ENCODE measurements at places on chromosomes 16 and 17.
A peak's percentile ranks its signal among the peaks of the same experiment; 100 is the strongest.

DNA sequence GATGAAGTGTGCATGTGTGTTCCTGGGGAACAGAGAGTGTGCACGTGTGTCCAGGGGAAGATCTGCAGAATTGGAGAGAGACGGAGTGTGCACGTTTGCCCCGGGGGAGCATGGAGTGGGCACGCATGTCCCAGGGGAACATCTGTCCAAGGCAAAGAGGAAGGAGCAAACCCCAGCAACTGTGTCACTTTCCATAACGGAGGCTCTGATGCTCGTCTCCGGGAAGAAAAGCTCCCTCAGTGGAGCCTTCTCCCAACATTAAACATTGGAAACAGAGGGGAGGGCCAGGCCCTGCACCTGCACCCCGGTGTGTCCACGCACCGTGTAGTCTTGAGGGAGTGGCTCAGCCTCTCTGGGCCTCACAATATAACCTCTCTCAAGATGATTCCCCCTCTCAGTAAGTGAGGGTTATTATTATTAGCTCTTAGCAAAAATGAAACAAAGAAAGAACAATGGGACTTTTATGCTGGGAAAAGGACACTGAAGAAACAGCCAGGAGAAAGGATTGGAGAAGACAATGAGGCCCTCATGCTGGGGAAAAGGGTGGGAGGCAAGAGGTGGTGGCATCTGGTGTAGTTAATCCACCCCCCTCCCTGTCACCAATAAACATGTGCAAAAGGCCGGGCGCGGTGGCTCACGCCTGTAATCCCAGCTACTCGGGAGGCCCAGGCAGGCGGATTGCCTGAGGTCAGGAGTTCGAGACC, 7.6 kb downstream of the RAB40B start:
- DNase-seq: no peak

DNA sequence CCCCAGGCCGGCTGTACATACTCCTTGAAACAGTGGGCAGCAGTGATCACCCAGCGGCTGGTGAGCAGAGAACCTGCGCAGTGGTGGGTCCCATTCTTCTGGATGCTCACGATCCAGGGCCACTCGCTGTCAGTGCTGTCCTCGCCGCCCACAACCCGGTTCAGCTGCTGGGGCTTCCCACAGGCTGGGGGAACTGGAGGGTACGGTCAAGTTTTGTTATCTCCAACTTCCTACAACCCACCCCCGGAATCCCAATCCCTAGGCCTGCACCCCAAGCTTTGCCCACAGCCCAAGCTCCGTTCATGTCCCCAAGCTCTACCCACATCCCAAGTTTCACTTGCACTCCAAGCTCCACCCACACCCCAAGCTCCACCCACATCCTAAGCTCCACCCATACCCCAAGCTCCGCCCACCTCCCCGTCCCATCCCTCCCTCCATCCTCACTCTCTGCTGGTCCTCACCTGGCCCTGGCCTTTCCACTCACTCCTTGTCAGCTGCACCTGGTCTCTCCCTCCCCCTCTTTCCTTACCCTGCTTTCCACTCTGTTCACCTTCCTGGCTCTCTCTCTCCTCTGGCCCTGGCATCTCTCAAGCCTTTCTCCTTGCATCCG, 1.8 kb downstream of the PRSS22 start:
- no peak for DNase-seq

DNA sequence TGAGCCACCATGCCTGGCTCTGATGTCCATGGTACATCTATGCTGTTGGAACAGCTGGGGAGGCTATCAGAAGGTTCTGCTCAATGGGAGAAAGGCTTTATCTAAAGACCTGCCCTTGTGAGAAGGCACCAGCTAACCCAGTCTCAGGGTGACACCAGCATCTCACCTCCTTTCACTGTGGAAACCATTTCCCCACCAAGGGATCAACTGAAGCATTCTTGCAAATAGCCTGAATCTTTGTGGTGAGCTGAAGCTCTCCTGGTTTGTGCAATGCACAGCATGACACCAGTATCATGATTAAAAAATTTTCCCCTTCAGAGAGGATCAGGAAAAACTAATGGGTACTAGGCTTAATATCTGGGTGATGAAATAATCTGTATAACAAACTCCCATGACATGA, 5.1 kb downstream of the CCL18 start:
- no peak for DNase-seq

GRCh38 chr16:74607310-74607961, 522 bp upstream of the GLG1 start:
- no peak for DNase-seq

- no peak for DNase-seq
Observed at GRCh38 chr17:40961591-40961990, 5.2 kb downstream of the KRT39 start.

DNA sequence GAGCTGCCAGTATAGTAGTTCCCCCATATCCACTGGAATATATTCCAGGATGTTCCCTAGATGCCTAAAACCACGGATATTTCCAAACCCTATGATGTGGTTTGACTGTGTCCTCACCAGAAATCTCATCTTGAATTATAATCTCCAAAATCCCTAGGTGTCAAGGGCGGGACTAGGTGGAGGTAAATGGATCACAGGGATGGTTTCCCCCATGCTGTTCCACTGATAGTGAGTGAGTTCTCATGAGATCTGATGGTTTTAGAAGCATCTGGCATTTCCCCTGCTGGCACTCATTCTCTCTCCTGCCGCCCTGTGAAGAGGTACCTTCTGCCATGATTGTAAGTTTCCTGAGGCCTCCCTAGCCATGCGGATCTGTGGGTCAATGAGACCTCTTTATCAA, 168.6 kb downstream of the MAF start:
- no peak for DNase-seq

DNA sequence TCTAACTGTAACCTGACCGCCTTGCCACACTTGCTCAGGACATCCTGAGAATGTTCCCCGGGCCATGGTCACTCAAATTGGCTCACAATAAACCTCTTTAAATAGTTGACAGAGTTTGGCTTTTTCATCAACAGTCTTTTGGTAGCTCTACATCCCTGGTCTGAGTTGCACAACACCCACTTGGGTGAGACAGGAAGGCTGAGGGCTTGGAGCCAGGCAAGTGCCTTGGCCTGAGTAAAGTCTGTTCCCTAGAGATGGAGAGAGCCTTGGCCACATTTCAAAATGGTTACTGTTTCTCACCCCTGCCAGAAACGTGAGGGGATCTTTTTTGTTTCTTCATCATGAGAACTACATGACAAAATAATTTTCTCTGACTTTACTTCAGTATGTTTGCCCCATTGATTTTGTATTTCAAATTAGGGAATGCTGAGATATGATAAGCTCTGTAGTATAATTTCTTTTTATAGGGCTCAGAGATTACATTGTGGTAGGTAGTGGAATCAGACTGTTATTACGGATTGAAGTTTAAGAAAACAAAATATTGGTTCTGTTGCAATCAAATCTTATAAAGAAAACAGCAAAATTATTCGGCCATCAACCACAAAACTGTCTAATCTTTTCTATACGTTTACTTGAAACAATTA, 53.9 kb upstream of the NETO2 start:
- peak; percentile 8 for DNase-seq

DNA sequence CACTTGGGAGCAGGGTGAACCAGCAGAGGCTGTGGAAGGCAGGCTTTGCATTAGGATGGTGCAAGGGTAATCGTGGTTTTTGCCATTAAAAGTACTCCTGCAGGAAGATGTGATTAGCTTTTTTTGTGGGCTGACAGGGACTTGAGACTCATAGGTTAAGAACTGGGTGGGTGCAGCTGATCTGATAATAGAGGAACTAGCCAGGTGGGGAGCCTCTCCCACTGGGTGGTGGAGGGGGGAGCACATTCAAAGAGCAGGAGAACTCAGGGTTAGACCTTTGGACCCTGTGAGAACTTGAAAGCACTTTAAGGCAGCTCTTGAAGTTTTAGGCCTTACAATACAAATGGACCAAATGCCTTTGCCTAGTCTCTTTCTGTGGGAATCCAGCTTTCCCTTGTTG, 32.4 kb downstream of the CCL4 start:
- no peak for DNase-seq

DNA sequence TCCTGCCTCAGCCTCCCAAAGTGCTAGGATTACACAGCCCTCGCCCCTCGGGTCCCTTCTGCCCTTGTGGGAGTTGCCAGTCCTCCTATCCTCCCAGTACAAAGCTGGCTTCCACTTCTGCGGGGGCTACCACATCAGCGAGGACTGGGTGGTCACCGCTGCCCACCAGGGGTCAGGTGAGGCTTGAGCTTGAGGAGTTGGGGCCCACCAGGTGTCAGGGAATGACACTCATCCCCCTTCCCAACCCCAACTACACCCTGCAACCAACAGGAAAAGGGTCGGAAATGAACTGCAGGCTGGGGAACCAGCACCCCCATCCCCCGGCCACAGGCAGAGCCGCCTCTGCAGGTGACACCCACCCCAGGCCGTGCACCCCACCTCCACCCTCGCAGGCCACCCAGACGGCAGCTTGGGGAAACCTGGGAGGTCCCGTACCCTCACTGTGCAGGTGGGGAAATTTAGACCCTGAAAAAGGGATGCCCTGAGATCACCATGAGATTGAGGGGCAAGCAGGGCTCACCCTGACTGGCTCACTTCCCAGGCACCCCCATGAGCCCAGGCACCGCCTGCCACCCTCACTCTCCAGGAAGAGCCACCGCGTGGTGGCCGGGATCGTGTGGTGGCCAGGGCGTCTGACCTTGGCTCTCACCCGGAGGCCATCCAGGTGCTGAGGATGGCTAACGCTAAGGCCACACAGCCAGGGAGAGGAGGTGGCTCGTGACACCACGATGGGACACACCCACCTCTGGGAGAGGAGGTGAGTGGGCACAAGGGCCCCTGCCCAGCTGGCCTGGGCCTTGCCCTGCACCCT, 8.0 kb downstream of the CTRB1 start:
- no peak for DNase-seq

- peak; percentile 78 for DNase-seq
Observed at GRCh38 chr16:4376126-4376892, 4.7 kb downstream of the VASN start.

- no peak for DNase-seq
Observed at GRCh38 chr17:50956409-50956749, 90.2 kb upstream of the TOB1 start.

- no peak for DNase-seq
Observed at GRCh38 chr16:78437352-78437968, 338.0 kb downstream of the WWOX start.

- DNase-seq: no peak
Observed at GRCh38 chr16:89042711-89043551, 50.7 kb upstream of the ACSF3 start.

GRCh38 chr16:75247249-75247648, 4.2 kb downstream of the BCAR1 start:
- no peak for DNase-seq

GRCh38 chr17:59456428-59456827, 109.0 kb upstream of the DHX40 start:
- DNase-seq: no peak

DNA sequence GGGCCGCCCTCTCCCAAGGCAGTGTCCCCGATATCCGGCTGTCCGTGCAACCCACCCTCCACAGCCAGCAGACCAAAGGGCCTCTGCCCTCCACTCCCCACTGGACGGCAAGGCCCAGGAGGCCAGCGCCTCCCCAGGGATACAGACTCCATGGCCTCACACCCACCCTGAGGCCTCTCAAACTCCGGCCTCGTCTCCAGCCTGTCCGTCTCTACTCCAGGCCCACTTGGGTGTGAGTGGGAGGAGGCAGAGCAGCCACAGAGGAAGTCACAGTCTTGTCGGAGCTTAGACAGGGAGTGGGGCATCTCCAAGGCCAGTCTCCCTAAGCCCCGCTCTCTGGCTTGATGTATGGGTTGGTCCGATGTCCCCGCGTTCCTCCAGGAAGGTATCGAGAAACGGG, 73.3 kb downstream of the SRCIN1 start:
- DNase-seq: no peak

DNA sequence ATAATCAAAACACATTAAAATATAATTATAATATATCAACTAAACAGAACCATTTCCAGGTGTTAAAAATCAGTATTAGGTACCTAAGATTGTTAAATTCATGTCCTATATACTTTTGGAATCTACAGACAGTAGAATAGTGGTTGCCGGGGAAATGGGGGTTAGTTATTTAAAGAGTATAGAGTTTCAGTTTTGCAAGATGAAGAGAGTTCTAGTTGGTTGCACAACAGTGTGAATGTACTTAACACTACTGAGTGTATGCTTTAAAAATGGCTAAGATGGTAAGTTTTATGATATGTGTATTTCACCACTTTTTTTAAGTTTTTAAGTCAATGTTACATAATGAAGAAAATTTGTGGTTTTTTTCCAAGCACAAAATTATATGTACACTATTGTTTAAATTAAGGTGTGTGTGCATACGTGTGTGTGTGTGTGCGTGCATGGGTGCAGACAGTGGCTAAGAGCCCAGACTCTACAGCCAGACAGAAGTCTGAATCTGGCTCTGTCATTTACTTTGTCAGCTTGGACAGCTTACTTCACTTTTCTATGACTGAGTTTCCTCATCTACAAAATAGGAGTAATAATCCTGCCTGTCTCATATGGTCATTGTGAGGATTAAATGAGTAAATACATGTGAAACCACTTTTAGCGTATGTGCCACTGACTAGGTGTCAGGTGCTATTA, 25.3 kb upstream of the PHAF1 start:
- no peak for DNase-seq

DNA sequence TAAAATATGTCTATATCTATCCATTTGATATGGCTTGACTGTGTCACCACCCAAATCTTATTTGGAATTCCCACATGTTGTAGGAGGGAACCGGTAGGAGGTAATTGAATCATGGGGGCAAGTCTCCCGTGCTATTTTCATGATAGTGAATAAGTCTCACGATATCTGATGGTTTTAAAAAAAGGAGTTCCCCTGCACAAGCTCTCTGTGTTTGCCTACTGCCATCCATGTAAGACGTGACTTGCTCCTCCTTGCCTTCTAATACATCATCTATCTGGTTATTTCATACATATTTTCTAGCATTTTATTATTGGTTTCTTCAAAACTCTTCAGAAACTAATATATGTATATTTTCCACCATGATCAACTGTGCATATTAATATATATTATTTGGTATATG, 57.3 kb upstream of the AMZ2 start:
- DNase-seq: no peak

DNA sequence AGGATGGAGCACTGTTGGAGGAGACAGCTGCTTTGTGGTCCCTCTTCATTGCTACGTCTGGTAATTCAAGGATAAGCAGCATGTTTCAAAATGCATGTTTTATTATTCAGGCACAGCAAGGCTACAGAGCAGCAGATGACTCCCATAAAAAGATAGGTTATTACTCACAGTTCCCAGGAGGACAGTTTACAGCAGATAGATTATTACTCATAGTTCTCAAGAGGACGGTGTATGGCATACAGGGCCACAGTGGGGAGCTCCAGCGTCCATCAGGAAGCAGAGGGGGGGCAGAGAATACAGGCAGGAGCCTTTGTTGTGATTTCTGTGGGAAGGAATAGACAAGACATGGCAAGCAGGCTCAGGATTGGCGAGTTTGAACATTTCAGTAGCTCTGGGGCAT, 72.9 kb downstream of the DNAH9 start:
- no peak for DNase-seq

GRCh38 chr16:19991614-19992013, 82.1 kb downstream of the GPR139 start:
- DNase-seq: no peak

All from astrocyte (in vitro differentiated cells and primary cell).